Bronchial epithelial cell (primary cell): ENCODE measurements at places on chromosomes 12 and 14.

- DNase-seq = peak; percentile 17
Measured at GRCh38 chr14:89576145-89576927, 159.3 kb upstream of the FOXN3 start.

- DNase-seq = no peak
Measured at GRCh38 chr12:449203-449602, 10.5 kb upstream of the B4GALNT3 start.

GRCh38 chr12:107225635-107226034 lies 132.3 kb upstream of the CRY1 start:
- no peak for DNase-seq

GRCh38 chr12:117282490-117282889 lies 78.9 kb downstream of the NOS1 start:
- DNase-seq = no peak

- peak; percentile 95 for DNase-seq
Measured at GRCh38 chr12:75712223-75712622, 200.8 kb upstream of the KRR1 start.

DNA sequence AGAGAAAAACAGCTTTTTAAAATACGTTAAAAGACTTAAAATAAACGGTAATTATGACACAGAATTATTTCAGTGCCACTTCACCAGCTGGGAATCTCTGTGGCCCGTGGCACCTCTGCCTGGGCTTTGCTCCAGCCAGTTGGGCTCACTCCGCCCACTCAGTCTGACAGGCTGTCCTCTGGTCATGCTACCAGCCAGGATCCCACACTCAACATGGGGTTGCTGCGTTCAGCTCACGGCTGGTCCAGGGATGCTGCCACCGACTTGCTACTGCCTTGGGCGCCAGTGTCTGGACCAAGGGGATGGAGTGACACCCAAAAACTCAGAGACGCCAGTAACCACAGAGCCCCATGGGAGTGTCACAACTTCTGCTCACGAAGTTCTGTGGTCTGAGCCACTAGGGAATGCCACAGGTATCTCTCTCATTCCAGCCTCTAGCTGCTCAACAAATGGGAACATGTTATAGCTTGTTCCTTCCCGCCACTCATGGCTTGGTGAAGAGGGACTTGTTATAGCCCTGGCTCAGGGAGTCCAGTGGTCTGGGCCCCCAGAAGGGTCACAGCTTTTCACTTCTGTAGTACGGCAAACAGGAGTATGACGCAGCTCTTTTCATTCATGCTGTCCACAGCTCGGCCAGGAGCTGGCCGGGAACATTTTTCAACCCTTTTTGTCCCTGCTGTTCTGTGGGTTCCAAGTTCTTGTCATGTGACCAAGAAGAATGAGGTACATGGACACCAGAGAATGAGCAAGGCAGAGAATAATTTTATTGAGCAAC lies 23.4 kb upstream of the ATXN7L3B start:
- no peak for DNase-seq

DNA sequence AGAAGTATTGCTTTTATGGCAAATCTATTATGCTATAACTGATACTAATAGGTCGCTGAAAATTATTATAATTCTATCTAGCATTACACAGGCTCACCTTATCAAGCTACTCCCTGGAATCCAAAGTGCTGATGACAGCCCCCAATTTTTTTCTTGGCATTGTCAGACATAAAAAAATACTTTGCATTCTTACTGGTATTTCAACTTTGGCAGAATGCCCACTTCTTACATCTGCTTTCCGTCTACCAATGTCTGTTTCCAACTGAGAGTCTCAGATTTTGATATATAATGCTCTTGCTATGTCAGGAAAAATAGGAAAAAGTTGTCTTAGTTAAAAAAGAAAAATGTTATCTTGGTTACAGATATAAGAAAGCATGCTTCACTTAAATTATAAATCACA lies 615.4 kb downstream of the C12orf50 start:
- DNase-seq = no peak

DNA sequence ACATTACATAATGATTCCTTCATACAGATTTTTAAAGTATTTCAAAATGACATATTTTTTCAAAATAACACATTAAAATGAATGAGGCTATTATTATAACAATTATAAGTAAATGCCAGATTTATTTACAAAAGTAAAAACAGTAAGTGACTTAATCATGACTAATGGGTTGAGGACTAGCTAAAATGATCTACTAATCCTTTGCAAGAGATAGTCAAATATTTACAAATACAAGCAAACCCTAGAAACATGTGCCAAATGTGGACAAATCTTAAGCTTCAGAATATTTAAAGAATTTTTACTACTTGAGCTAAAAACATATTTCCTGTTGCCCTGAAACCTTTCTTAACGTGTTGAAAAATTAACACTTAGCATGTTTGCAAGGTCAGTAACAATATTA lies 74.8 kb downstream of the KIF21A start:
- peak; percentile 67 for DNase-seq

DNA sequence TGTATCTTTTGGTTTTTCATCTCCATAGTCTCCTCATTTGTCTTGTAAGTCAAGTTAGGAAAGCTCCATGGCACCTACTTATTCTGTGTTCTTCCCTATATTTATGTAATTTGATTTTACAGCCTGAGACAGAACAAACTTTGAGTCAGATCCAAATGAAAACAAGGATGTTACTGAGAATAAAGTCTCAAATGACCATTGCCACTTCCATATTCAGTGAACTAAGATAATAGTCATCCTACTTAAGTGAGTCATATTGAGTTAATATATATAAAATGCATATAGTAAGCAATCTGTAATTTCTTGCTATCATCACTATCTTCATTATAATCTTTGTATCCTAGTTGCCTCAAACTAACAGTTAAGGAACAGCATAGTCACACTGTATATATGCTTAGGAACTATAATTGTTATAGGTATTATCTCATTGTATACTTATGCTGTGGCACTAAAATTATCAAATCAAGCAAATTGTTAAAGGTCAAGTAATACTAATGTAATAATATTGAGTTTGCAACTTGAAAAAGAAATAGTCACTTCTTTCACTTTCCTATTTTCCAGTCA lies 30.8 kb downstream of the TMTC3 start:
- DNase-seq = peak; percentile 68

DNA sequence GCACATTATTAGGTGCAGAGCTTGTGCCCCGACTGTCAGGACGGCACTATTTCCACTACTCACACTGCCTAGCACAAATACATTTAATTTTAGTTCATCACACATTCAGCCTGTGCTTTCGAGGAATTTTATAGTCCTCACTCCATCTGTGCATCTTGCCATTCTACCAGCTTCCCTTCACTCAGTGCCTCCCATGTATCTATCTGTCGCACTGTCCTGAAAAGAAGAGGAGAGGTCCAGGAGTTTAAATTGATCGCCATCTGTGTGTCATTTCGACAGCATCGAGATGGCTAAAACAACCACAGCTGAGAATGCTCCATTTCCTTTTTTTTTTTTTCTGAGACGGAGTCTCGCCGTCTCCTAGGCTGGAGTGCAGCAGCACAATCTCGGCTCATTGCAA lies 97.6 kb upstream of the FOXN3 start:
- no peak for DNase-seq

- DNase-seq = no peak
Measured at GRCh38 chr12:64440100-64440499, 11.8 kb upstream of the TBK1 start.

GRCh38 chr14:23539248-23540140 lies 12.1 kb downstream of the ZFHX2 start:
- peak; percentile 32 for DNase-seq

DNA sequence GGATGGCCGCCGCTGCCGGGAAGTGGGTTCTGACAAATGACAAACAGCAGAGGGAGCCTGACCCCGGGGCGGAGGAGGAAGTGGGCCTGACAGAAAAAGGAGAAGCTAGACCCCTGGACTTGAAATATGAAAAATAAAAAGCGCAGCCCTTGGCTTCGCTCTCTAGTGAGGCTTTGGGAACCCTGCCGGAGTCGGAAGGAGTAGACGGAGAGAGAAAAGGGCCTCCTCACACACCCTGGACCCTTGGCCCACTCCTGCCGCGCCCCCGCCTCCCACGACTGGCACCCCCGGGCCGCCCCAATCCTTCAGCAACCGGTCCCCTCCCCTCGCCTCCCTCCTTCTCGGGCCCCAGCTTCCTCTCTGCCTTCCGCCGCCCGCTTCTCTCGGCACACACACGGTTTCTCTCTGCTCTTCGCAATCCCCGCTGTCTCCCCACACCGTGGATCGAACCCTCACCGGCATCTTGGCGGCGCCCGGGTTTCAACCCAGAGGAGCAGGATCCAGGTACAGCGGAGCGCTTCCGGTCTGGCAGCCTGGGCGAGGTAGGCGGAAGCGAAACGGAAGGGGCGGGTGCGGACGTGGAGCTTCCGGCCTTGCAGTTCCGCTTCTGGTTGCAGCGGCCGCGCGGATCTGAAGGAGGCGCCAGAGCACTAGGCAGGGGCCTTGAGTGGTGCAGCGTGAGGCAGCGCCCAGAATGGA lies at the start of gene ARPC3:
TSS of gene ARPC3 (minus strand) at position 539 of the 699 bp plus-strand sequence. CDS start at position 462, 77 bp downstream.
- DNase-seq = peak; percentile 85

DNA sequence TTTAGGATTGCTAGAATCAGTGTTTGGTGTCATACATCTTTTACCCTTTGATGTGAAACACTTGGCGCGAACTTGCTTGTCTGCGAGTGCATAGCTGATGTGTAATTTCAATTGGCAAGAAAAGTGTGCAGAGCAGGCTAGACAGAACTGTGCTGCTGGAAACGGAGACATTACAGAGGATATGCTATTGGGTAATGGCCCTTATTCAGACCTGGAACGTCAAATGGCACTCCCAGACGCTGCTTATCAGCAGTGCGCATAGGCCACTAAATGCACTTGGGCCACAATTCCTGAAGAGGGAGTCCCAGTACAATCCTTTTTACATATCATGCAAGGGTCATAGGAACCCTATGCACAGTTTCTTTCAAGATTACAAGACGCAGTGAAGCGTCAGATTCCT lies 15.7 kb upstream of the SLC10A1 start:
- no peak for DNase-seq

GRCh38 chr14:60311417-60311816 lies 62.4 kb downstream of the PPM1A start:
- DNase-seq = no peak

- DNase-seq = no peak
Measured at GRCh38 chr12:103802586-103802886, 38.5 kb downstream of the NT5DC3 start.

DNA sequence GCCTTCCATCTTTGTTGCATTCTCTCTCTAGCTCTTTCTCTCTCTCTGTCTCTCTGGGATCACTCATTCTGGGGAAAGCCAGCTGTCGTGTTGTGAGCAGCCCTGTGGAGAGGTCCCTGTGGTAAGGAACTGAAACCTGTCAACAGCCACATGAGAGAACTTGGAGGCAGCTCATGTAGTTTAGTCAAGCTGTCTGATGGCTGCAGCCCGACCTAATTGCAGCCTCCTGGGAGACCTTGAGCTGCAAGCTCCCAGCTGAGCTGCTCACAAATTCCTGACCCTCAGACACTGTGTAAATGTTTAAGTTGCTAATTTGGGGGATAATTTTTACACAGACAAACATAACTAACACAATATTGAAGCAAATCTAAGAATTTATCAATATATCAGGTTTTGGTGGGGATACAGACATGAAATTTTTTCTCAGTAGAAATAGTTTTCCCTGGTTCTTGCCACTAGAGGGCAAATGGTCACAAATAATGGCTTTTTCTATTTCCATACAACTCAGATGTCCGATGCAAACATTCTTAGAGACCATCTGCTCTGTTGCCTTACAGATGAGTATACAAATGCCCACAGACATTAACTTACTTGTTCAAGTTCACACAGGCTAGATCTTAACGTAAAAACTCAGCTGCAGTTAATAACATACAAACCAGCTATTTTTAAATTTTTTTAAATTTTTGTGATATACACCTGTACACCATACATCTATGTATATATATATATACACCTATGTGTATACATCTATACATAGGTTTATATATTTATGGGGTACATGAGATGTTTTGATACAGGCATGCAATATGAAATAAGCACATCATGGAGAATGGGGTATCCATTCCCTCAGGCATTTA lies 15.5 kb upstream of the KRR1 start:
- peak; percentile 56 for DNase-seq

GRCh38 chr14:50578433-50578832 lies 18.5 kb downstream of the ATL1 start:
- DNase-seq = peak; percentile 37

DNA sequence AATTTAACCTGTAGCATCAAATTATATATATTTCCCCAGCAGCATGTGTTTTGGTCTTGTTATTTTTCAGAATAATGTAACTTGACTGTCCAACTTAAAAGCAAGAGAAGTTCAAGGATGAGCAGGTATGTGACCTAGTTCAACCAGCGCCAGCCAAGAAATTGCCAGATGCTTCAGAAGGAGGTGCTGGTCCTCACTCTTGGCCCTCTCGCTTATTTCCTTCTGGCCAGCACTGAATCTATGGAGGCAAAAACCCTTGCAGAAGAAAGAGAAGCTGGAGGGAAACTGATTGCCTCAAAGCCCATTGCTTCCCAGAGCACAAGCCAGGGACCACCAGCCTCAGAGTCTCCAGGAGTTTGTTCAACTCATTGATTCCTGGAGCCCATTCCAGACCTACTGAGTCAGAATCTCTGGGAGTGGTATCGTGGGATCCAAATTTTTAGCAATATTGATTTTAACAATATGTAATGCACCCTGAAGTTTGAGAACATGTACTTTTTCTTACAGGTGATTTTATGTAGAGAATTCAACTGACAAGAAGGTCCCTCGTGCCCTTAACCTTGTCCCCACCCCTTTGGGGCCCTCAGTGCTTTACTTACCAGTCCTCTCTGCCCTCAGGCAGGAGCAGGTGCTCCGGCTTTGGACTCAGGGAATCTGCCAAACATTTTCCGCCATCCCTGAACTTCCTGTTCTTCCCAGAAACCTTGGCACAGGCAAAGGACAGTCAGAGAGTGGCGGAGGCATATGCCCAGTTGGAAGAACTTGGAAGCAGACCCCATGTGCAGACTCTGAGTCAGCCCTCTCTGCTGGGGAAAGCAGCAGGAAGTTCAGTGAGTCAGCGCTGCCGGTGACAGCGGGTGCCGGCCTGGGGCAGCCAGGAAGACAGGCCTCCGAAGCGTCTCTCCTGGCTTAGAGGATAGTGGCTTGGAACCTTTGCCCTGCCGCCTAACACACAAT lies 10.4 kb downstream of the BEST3 start:
- peak; percentile 94 for DNase-seq

DNA sequence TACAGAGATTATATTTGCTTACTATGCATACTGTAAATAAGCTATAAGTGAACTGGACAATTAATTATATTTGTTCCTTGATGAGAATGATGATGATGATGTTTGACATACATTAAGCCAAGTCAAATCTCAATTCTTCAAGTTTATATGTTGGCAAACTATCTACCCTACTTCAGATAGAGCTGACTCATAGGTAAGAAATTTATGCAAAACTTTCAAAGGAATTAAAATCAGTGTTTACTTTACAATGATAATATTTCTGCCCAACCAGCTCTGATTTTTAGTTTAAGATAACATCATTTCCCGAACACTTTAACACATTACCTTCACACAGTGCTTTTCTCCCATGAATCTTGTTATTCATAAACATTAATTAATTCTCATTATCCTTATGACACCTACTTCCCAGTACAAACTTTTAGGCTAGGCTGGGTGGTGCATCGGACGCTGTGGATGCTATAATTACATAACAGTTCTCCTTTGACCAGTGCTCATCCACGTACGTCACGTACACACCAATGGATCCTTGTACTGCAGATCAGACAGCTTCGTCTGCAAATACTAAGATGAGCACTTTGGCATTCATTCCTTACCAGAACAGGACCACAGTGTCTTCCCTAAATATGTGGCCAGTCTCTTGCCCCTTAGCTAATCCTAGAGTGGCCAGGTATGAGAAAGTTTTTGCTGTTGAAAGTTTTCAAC lies 18.3 kb downstream of the BMP4 start:
- DNase-seq = no peak

GRCh38 chr14:31927348-31927832 lies 149.7 kb upstream of the ARHGAP5 start:
- DNase-seq = peak; percentile 98
